ENCODE measurements at places on chromosomes 16 and 17.

DNA sequence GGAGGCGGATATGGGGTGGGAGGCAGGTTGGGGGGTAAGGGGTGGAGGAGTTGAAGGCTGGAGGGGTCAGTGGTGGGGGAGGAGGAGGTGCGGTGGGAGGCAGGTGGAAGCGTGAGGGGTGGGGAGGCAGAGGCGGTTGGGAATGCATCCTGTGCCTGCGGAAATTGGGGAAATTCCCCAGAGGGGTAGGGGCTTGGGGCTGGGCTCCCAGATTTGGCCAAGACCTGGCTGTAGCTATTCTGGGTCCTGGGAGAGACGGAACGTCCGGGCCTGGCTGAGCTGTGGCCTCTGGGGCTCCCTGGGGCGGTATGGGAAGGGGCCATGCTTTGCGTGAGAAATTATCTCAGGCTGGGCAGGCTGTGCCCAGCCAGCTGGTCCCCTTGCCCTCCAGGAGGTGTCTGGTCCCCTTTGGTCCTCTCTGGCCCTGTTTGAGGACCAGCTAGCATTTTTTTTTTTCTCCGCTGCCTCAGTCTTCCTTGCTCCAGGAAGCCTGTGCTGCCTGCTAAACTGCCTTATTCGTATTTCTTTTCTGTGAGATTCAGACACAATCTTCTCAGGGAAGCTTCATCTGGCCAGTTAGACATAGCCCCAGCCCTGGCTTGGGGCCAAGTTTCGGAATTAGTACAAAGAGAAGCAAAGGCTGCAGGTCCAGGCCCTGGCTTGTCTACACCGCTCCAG is 7.3 kb upstream of the TRPV2 start:
- DNase-seq = no peak

- DNase-seq = peak; percentile 78
These were observed 37.3 kb downstream of the SMG6 start for GRCh38 chr17:2266045-2266864.

- DNase-seq = no peak
These were observed 730.7 kb downstream of the CDH11 start for GRCh38 chr16:64391063-64391600.

GRCh38 chr16:20918486-20919239 is 18.1 kb downstream of the LYRM1 start:
- DNase-seq = no peak

- peak; percentile 27 for DNase-seq
These were observed 39.5 kb downstream of the DYNLRB2 start for GRCh38 chr16:80580109-80580832.

DNA sequence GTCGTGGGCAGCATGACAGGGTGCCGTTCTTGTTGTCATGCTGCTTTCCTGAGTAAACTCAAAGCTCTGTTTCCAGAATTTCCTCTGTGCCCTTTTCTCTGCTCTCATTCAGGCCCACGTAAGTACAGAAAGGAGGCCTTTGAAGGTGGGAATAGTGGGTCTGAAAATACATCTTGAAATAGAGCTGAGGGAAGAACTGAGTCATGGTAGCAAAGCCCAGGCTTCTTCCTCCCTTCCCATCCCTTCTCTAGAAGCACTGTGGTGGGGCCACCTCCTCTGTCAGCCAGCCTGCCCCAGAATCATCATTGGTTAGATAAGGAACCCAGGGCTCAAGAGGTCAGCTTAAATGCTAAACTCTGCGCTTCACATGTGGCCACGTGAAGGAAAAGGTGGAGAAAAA is 9.4 kb downstream of the CTRL start:
- no peak for DNase-seq

DNA sequence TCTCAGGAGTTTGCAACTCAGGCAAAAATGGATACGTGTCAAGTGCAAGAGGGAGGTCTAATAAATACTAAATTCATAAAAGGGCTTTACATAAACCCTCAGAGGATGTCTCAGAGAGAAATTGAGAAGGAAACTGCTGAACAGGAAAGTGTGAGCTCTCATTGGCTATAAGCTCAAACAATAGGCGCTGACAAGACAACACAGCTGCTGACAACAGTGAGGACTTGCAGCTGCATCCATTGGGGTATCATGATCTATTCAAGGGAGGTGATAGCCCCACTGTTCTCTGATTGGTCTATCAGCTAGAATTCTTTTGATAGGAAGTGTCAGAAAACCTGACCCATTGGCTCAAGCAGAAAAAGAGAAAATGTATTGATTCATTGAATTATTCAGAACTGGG is 187.2 kb downstream of the CBLN1 start:
- no peak for DNase-seq

DNA sequence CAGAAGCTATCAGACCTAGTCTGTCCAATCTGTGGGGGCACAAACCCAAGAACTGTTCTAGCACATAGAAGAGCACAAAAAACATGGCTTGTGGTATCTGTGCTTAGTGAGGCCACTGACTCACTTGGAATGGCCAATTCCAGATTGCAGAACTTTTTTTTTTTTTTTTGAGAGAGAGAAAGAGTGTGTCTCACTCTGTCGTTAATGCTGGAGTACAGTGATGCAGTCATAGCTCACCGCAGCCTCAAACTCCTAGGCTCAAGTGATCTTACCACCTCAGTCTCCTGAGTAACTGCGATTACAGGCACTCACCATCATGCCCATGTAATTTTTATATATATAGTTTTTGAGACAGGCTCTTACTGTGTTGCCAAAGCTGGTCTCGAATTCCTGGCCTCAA is 77.2 kb upstream of the CLEC3A start:
- no peak for DNase-seq

- DNase-seq = no peak
These were observed 9.0 kb downstream of the ATAD5 start for GRCh38 chr17:30840771-30841170.

Measured in activated CD4-positive, alpha-beta T cell treated with anti-CD3 and anti-CD28 coated beads for 1 hour (primary cell).